Activated naive CD8-positive, alpha-beta T cell treated with anti-CD3 and anti-CD28 coated beads, Interleukin-2, amount 50 U/mL, for 16 hours (primary cell): ENCODE measurements at places on chromosomes 7 and 10.
A peak's percentile ranks its signal among the peaks of the same experiment; 100 is the strongest.

DNA sequence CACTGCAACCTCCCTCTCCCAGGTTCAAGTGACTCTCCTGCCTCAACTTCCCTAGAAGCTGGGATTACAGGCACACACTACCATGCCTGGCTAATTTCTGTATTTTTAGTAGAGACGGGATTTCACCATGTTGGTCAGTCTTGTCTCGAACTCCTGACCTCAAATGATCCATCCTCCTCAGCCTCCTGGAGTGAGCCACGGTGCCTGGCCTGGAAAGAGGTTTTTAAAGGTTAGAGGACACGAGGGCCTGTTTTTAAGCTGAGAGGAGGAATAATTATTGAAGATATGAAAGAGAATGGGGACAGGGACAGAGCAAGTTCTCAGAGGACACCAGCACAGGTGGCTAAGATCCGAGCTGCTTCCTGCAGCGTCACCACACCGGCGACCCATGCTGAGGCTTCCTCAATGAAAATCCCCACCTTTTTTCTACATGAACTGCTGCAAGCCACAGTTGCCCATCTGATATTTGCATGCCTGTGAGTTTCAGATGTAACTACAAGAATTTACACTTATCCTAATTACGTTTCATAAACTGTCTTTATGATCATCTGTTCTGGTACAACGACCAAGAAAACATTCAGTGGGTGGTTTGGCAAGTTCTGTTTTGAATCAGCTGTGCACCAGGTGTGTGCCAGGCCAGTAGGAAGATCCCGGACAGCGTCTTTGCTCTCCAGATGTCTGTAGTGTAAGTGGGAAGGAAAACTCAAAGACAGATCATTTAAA is 76.0 kb downstream of the HIP1 start:
- DNase-seq, result no peak

DNA sequence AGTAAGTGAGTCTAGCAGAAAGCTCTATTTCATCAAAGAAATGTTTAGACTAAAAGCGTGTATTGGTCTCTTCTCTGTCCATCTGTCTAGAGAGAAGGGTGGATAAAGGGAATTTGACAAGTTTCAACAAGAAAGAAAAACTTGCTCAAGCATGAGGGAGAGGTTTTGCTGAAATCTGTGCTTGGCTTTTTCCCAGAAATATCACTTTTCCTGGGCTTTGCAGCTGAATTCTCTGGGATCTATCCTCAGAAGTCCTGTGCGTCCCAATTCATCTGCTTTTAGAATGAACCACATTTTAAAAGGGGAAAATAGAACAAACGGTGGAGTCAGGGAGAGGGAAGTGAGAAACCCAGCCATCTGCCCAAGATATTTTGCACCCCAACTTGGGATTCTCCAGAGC is 59.6 kb upstream of the CELF2 start:
- no peak for DNase-seq

DNA sequence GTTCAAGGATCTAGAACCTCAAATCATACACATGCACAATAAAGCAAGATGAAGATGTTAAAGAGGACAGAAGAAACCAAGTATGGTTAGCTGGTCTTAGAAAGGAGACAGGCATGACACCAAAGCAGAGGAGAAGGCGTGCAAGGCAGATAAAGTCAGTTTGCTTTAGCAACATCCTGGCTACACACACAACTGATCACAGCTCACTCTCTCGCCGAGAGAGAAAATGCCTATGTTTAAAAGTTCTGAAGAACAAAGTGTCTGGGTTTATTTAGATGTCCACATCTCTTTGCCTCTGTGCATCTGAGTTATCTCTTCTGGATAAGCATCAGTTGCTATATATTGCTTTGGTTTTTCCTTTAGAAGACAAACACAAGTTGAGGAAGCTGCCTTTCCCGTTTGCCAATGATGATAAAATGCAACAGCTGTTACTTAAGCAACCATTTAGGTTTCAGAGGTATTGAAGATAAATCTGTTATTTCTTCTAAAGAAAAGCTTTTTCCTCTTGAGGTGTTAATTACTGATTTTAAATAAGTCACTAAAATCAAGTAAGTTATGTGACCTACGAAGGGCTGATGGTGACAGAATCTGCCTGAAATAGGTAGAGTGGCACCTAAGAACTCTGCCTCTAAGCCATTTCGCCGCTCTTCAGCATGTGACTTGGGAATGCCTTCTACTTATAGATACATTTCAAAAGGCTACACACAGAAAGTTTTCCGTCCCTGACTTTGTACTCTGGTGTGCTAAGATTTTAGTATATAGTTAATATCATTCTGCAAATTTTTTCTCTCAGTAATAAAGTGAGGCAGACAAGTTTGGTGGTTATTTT is 146.2 kb upstream of the ASAH2 start:
- DNase-seq, result no peak

DNA sequence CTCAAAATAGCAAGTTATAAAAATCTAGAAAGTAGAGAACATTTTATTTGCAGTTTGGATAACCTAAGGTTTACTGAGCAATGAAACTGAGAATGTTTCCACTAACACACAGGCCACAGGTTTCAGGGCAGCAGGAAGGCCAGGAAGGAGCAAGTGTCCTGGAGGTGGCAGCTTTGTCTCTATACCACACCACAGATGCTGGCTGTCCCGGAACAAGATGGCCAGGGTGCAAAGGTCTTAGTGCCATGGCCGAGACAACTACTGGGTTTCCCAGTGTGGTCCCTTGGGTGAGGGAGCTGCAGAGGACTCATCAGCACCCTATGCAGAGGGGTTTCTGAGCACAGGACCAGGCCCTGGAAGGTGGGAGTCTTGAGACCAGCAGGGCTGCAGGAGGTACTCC is 92.0 kb downstream of the CTBP2 start:
- no peak for DNase-seq

- no peak for DNase-seq
Measured at GRCh38 chr10:4830551-4830950, 4.5 kb downstream of the AKR1E2 start.

DNA sequence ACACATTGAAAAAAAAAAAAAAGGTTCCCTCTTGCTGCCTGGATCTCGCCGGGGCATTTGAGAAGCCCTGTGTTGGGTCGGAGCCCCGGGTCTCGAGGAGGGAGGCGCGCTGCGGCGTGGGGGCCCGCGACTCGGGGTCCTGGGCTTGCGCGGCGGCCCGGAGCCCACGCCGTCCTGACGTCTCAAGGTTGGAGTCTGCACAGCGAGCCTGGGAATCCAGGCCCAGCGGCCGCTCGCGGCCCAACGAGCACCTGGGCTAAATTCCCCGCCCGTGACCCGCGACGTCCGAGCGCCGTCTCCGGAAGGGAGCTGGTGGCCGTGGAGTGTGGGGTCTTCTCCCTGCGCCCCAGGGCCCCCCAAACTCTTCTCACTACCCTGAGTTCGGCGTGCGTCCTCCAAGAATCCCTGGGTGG is 1.4 kb upstream of the CTBP2 start:
- DNase-seq, result no peak

DNA sequence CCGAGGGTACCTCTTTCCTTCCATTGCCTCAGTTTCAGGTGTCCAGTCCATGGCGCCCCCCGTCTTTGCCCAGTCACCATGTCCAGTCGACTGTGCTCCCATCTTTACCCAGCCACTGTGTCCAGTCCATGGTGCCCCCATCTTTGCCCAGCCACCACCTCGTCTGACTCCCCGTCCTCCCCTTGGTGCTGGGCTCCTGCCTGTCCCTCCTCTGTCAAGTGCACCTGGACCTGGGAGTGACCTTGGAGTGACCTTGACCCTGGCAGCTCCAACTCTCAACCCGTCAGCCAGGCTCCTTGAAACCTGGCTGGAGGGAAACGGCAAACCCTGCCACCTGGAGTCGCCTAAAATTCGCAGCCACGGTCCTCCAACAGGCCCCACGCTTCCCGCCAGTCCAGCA is 180.2 kb downstream of the ADARB2 start:
- DNase-seq, result no peak

DNA sequence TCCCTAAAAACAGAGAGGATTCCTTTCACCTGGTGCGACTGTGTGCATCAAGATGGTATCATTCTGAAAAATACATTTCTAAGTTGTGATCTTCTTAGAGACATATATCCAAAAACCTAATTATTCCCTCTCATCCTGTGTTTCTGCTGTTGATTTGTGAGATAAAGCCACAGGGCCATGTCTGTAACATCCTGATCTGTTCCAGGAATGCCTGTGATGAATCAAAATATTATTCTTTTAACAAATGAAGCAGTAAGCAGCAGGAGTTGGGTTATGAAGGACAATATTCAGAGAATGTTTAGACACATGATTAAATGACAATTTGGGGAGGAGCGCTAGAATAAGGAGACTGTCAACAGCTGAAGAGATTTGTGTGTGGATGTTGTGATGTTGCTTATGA is 731.4 kb downstream of the KCNMA1 start:
- no peak for DNase-seq

GRCh38 chr7:157688533-157689268 is 351.9 kb downstream of the DNAJB6 start:
- DNase-seq, result no peak

DNA sequence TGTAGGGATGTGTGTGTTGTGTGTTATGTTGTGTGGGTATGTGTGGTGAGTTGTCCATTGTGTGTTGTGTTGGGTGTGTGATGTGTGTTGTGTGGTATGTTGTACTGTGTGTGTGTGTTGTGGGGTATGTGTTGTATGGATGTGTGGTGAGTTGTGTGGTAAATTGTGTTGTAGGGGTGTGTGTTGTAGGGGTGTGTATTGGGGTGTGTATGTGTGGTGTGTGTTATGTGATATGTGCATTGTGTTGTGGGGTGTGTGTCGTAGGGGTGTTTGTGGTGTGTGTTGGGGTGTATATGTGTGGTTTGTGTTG is 97.8 kb upstream of the PODXL start:
- DNase-seq, result no peak

DNA sequence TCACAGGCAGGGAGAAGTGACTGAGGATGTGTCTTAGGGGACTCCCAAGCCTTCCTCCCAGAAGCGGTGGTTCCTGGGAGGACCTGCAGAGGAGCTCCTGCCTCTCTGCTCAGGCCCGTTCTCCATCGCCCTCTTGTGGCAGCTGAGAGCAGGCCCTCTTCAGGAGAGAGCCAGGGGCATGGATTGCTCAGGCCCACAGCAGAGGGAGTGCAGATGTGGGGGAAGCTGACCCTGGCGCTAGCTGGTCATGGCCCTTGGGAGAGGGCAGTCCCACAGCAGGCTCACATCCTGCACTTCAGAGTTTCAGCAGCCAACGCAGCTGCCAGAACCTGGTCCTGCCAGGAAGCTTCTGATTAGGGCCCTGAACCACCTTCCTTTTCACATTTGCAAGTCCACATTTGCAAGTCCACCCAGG is 94.8 kb upstream of the TARP start:
- peak; percentile 25 for DNase-seq

- peak; percentile 44 for DNase-seq
Measured at GRCh38 chr10:70162892-70163201, 7.5 kb downstream of the SAR1A start.

GRCh38 chr10:124695259-124695658 is 48.9 kb downstream of the FAM53B start:
- DNase-seq, result no peak

DNA sequence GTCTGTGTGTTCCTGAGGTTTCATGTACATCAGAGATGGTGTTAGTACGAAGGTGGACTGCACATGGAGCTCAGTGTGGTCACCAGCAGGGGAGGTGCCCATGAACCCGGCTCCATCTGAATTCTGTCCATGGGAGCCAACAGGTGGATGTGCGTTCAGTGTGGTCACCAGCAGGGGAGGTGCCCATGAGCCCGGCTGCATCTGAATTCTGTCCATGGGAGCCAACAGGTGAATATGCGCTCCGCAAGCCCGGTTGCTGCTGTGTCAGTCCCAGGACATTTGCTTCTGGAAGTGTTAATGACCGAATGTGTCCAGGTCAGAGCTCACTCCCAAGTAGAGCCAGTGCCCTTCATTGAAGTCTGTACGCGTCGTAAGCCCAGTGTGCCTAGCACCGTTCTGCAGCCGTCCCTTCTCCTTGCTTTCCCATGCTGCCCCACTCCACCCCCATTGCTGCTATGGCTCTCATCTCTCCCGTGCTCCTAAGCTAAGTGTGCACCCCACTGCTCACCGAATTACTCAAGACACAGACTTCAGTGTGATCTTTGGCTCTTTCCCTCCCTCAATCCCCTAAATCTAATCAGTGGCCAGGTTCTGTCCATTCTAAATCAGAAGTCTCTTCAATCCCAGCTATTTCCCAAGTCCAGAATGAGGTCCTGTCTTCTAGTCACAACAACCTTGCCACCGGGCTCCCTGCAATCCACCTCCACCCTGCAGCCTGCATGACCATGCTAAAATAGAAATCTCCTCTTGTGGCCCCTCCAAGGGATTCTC is 352.4 kb downstream of the TCERG1L start:
- no peak for DNase-seq

GRCh38 chr10:89142590-89142989 is 64.5 kb downstream of the CH25H start:
- no peak for DNase-seq

- no peak for DNase-seq
Measured at GRCh38 chr7:159004411-159004810, 140.3 kb downstream of the VIPR2 start.

- no peak for DNase-seq
Measured at GRCh38 chr10:132478341-132479023, 59.1 kb upstream of the INPP5A start.

DNA sequence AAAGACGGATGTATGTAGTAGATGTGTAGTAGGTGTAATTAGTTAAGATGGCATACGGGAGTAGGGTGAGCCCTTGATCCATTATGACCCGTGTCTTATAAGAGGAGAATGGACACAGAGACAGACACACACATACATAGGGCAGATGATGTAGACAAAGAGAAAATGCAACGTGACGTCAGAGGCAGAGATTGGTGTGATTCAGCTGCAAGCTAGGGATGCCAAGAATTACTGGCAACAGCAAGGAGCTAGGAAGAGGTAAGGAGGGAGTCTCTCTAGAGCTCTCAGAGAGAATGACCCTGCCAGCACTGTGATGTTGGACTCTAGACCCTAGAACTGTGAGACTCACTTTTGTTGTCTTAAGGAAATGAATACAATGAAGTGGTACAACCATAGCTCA is 247.0 kb upstream of the HABP2 start:
- DNase-seq, result no peak

DNA sequence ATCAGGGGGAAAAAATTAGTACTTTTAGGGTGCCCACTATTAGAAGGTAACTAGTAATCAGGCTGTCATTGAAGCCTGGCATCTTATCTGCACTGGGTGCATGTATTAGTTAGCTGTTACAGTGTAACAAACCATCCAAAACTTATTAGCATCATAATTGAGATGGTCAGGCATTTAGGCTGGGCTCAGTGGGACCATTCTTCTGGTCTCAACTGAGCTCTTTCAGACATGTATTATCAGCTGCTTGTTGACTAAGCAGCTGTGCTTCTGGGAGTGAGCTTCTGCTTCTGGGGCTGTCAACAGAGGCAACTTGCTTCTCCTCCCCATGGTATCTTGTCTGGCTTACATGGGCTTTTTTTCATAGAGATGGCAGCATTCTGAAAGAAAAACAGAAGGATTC is 154.0 kb upstream of the ZNF92 start:
- no peak for DNase-seq
